ENCODE measurements at places on chromosomes 5 and 9. TPM values are rescaled to one million over a fixed set of nuclear protein-coding genes. Genes with fewer than 3 reads are reported as not detected.

DNA sequence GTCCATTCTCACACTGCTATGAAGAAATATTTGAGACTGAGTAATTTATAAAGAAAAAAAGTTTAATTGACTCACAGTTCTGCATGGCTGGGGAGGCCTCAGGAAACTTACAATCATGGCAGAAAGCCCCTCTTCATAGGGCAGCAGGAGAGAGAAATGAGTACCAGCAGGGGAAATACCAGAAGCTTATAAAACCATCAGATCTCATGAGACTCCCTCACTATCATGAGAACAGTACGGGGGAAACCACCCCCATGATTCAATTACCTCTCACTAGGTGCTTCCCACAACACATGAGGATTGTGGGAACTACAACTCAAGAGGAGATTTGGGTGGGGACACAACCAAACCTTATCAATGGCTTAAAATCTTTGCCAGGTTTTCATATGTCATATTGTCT lies 20.3 kb upstream of the TENT4A start:
- H3K36me3 ChIP-seq: no peaks in the 10 kb centered on the region
- H3K4me3 ChIP-seq: no peak overlapping the region
- H3K4me1 ChIP-seq: no peaks in the 10 kb centered on the region

DNA sequence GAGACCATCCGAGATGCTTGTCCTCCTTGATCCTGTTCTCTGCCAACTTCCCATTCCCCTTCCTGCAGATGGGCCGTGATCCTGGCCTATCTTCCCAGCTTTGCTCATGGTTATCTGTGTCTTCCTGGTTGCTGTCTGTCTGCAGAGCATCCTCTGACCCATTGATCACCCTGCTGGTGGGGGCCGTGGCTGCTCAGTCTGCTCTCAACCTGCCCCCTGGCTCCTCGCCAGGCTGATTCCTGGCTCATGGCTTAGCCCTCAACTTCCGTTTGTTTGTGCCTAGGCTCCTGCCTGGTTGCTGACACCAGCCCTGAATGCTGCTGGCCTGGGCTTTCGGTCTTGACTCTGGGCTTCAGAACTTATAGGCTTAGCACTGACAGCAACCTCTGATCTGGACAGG lies 67.1 kb upstream of the SMIM15 start:
- H3K36me3 ChIP-seq: no peaks in the 10 kb centered on the region
- H3K27me3 ChIP-seq: no peaks in the 10 kb centered on the region
- H3K4me1 ChIP-seq: no peaks in the 10 kb centered on the region
- H3K27ac ChIP-seq: no peak overlapping the region
- no peak overlapping the region for H3K4me3 ChIP-seq

GRCh38 chr5:180862645-180863044 lies 1.6 kb upstream of the ZFP62 start:
- H3K4me3 ChIP-seq: no peak overlapping the region
- no peaks in the 10 kb centered on the region for H3K36me3 ChIP-seq
- H3K27ac ChIP-seq: no peak overlapping the region
- DNase-seq: no peak

DNA sequence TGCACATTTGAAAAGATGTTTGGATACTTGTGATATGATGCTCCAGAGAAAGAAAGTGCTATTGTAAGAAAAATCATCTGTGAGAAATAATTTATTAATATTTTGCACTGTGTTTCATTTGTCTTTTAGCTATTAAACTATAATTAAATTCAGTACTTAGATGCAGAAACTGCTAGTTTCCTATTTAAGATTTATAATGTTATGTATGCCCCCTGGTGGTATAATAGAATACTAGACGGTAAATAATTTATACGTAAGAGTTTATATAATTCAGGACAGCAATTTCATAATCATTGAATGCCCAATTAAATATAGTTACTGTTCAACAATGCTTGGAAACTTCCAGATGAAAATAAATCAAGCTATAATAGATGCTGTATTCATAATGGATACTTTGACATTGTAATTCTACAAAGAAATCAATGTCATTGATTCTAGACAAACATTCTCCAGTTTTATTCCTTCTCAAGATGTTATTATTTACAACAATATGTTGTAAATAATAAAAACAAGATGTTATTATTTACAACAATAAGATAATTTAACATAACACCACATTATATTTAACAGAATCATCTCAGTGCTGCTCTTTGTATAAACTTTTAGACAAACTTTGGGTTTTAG lies 101.0 kb downstream of the TMEM232 start:
- DNase-seq: no peak
- H3K27ac ChIP-seq: no peak overlapping the region
- H3K27me3 ChIP-seq: no peaks in the 10 kb centered on the region
- H3K36me3 ChIP-seq: no peaks in the 10 kb centered on the region
- H3K4me3 ChIP-seq: no peak overlapping the region
- no peaks in the 10 kb centered on the region for H3K4me1 ChIP-seq

DNA sequence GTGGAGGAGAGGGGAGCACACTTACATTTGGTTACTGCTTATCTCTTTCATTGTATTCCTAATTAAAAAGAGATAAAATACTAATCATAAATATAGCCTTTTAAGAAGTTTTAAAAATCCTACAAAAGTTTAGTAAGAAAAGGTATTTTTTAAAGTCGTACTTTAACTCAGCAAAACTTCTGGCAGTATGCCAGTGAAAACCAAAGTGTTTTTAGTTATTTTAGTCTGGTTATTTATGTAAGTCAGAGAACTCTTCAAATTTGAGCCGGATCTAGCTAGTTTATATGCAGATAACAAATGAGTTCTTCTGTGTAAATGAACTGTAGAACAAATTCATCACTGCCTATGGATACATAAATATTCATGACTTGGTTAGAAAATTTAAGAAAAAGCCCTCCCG lies 36.5 kb upstream of the ANKDD1B start:
- no peak for DNase-seq
- no peaks in the 10 kb centered on the region for H3K27me3 ChIP-seq
- H3K4me1 ChIP-seq: no peaks in the 10 kb centered on the region

GRCh38 chr9:110638381-110638954 lies 30.1 kb upstream of the MUSK start:
- H3K36me3 ChIP-seq: no peaks in the 10 kb centered on the region
- no peak overlapping the region for H3K4me3 ChIP-seq
- H3K4me1 ChIP-seq: no peaks in the 10 kb centered on the region
- no peaks in the 10 kb centered on the region for H3K27me3 ChIP-seq
- DNase-seq: no peak

- H3K4me1 ChIP-seq: no peaks in the 10 kb centered on the region
- H3K27me3 ChIP-seq: no peaks in the 10 kb centered on the region
- no peak overlapping the region for H3K27ac ChIP-seq
- H3K4me3 ChIP-seq: no peak overlapping the region
- no peak for DNase-seq
- H3K36me3 ChIP-seq: no peaks in the 10 kb centered on the region
These were observed 24.6 kb downstream of the FBXW11 start for GRCh38 chr5:171981847-171982246.

DNA sequence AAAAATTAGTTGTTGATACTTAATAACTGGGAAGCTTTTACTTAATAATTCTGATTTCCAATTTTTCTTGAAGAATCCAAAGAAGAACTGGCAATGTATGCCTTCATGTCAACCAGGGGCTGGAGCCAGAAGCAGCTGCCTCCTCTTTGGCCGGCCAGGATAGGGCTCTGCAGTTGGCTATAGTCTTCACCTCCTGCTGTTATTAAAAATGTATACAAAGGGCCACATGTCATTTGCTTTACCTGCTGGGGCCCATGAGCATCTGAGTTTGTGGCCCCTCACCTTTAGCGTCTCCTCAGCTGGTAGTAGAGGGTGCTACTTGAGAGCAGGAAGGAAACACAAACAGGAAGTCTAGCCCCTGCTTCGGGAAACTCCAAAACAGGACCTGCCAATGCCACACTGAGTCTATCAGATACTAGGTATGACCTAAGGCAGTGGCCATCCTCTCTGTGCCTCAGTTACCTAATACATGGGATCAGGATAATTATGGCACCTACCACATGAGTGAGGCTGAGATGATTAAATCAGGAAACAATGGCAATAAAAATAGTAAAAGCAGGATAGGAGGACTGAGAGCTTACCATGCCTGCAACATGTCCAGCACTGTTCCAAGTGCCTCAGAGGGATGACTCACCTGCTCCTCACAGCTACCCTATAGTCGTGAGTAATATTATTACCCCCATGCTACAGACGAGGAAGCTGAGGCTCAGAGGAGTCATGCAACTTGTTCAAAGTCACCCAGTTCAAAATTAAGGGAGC lies 21.3 kb downstream of the CCDC69 start:
- H3K27ac ChIP-seq: no peak overlapping the region
- H3K27me3 ChIP-seq: no peaks in the 10 kb centered on the region
- no peak overlapping the region for H3K4me3 ChIP-seq
- no peak for DNase-seq
- no peaks in the 10 kb centered on the region for H3K4me1 ChIP-seq
- peaks cover 26% of the 10 kb centered on the region for H3K36me3 ChIP-seq

DNA sequence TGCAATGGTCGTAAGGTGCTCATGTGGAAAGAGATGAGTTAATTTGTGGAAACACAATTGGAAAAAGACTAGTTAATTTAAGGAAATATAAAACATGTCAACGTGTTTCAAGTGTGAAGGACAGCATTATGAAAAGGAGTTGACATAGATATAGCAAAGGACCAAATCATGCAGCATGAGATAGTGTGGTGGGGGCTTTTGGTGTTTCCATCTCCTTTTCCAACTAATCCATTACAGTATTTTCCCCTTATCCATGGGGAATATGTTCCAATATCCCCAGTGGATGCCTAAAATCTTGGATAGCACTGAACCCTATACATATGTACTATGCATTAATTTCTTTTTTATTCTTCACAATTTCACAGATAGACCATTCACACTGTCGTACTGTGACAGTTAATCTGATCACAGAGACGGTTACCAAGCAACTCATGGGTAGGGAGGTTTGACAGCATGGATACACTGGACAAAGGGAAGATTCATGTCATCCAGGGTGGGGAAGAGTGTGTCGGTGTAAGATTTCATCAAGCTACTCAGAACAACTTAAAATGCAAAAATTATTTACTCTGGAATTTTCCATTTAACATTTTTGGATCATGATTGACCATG lies 238.6 kb downstream of the CDH12 start:
- H3K4me1 ChIP-seq: no peaks in the 10 kb centered on the region
- H3K27me3 ChIP-seq: no peaks in the 10 kb centered on the region
- no peak for DNase-seq
- no peak overlapping the region for H3K27ac ChIP-seq
- no peak overlapping the region for H3K4me3 ChIP-seq

GRCh38 chr5:119656023-119656422 lies 26.7 kb downstream of the FAM170A start:
- H3K27me3 ChIP-seq: no peaks in the 10 kb centered on the region
- DNase-seq: no peak
- H3K4me1 ChIP-seq: no peaks in the 10 kb centered on the region
- H3K4me3 ChIP-seq: no peak overlapping the region
- no peaks in the 10 kb centered on the region for H3K36me3 ChIP-seq
- no peak overlapping the region for H3K27ac ChIP-seq

GRCh38 chr5:167995844-167996425 lies 295.5 kb upstream of the WWC1 start:
- H3K4me1 ChIP-seq: no peaks in the 10 kb centered on the region
- H3K27me3 ChIP-seq: no peaks in the 10 kb centered on the region
- no peak for DNase-seq
- no peak overlapping the region for H3K27ac ChIP-seq
- no peak overlapping the region for H3K4me3 ChIP-seq
- H3K36me3 ChIP-seq: no peaks in the 10 kb centered on the region

- no peaks in the 10 kb centered on the region for H3K36me3 ChIP-seq
- no peaks in the 10 kb centered on the region for H3K4me1 ChIP-seq
- H3K4me3 ChIP-seq: no peak overlapping the region
- no peaks in the 10 kb centered on the region for H3K27me3 ChIP-seq
These were observed 239.4 kb upstream of the PANK3 start for GRCh38 chr5:168818558-168818957.

DNA sequence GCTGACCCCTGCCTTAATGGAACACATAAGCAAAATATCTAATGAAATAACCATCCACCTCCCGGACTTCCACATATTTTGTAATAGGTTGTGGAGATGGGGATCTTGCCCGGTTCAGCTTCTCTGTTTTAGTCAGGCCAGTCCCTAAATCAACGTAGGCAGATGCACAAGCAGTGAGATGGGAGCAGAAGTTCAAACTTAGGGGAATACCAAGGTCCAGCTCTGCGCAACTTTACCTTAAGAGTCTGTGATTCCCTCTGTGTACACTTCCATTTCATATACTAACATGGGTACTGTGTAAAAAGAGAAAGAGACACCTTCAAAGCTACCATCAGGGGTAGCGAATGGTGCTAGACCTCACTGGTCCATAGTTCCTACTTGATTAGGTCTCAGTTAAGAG lies 110.9 kb downstream of the NTRK2 start:
- no peak overlapping the region for H3K4me3 ChIP-seq
- H3K36me3 ChIP-seq: no peaks in the 10 kb centered on the region
- DNase-seq: no peak
- H3K27me3 ChIP-seq: no peaks in the 10 kb centered on the region
- no peaks in the 10 kb centered on the region for H3K4me1 ChIP-seq
- H3K27ac ChIP-seq: no peak overlapping the region

DNA sequence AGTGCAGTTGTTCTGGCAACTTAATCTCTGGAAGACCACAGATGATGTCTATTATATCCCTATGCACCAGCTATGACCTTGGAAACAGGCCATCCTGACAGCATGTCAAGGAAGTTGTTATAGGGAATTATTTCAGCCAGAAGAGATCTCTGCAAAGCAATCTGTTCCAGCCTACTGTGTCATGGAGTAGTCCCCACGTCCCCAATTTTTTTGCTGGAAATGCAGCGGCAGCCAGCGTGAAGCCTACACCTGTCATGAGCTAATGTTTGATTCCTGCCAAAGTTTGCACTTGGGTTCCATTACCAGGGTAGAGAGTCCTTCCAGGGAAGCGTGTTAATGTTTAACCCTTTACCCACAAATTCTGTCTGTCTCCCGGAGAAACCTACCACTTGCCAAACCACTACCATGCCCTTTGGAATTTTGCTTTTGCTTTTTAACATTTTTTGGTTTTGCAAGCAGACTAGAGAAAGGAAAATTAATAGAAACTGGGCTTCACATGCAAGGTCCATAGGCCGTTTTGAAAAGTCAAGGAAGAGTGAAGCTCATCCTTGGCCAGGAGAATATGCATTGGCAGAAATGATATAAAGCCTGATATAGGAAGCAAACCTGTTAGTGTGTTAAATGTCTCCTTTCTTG lies 174.9 kb upstream of the SPRY4 start:
- no peaks in the 10 kb centered on the region for H3K27me3 ChIP-seq

GRCh38 chr5:91090995-91091394 lies 292.1 kb downstream of the ARRDC3 start:
- H3K27ac ChIP-seq: no peak overlapping the region
- H3K4me3 ChIP-seq: no peak overlapping the region
- no peaks in the 10 kb centered on the region for H3K36me3 ChIP-seq
- H3K4me1 ChIP-seq: no peaks in the 10 kb centered on the region
- no peak for DNase-seq

LHX3 gene
- not detected for total RNA-seq

PAEP gene
- not detected for total RNA-seq

AQP3 gene
- 424 TPM for total RNA-seq

NR2F1-AS1 gene
- 2.2 TPM for total RNA-seq

ITGA2 gene
- 22.5 TPM for total RNA-seq

TAS2R1 gene
- total RNA-seq: not detected

MLANA gene
- total RNA-seq: not detected

PCSK5 gene
- total RNA-seq: 339 TPM

HK3 gene
- 4.6 TPM for total RNA-seq

IL4 gene
- total RNA-seq: not detected

GABRA1 gene
- not detected for total RNA-seq

GPRIN1 gene
- 1.5 TPM for total RNA-seq

STXBP1 gene
- 16.9 TPM for total RNA-seq

PCDHGA2 gene
- total RNA-seq: not detected

ADAMTS6 gene
- 2.5 TPM for total RNA-seq

EGFLAM gene
- 1.7 TPM for total RNA-seq

Measured in Peyer's patch (tissue), 4 donors.